Activated effector memory CD4-positive, alpha-beta T cell treated with anti-CD3 and anti-CD28 coated beads, Interleukin-2, amount 50 U/mL, for 16 hours (primary cell): ENCODE measurements at places on chromosomes 1 and 21.
A peak's percentile ranks its signal among the peaks of the same experiment; 100 is the strongest.

DNA sequence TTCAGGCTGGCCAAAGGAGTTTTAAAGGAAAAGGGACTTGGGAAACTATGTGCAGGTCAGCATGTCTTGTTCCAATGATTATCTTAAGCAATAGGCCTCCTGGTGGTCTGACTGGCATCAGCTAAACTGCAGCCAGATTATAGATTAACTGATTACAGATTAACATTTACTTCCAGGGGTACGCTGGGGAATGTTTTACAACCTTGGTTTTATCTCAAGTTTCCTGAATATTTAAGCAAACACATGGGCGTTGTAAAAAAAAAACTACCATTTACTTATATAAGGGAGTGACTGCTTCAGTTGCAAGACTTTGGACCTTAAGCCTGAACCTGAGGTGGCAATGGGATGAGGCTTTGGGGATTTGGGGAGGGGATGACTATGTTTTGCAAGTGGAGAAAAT, 600.6 kb upstream of the B3GALT2 start:
- DNase-seq: no peak

DNA sequence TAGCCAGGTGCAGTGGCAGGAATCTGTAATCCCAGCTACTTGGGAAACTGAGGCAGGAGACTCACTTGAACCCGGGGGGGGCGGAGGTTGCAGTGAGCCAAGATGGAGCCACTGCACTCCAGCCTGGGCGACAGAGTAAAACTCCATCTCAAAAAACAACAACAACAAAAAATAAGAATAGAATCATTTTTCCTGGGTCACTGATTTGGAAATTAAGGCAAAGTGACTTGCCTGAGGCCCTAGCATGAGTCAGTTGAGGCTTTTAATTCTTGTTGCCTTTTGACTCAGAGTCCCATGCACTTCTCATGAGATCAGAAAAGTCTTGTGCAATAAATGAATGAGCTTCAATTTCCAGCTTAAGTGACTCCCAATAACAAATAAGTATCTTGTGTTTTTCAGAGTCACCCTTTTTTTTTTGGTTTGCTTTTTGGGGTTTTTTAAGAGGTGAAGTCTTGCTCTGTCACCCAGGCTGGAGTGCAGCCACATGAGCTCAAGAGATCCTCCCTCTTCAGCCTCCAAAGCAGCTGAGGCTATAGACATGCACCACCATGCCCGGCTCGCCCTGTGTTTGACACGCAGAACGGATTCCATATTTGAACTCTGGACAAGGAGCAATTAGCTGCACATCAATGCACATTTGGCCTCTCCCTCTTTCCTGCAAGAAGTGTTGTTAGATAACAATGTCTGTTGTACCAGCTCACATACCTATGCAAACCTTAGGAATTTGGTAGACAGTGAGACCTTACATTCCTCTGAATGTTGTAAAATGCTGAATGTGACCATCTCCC, 3.4 kb upstream of the PLEKHM2 start:
- no peak for DNase-seq

- DNase-seq: no peak
These were observed 24.8 kb upstream of the GBP6 start for GRCh38 chr1:89339039-89339438.

DNA sequence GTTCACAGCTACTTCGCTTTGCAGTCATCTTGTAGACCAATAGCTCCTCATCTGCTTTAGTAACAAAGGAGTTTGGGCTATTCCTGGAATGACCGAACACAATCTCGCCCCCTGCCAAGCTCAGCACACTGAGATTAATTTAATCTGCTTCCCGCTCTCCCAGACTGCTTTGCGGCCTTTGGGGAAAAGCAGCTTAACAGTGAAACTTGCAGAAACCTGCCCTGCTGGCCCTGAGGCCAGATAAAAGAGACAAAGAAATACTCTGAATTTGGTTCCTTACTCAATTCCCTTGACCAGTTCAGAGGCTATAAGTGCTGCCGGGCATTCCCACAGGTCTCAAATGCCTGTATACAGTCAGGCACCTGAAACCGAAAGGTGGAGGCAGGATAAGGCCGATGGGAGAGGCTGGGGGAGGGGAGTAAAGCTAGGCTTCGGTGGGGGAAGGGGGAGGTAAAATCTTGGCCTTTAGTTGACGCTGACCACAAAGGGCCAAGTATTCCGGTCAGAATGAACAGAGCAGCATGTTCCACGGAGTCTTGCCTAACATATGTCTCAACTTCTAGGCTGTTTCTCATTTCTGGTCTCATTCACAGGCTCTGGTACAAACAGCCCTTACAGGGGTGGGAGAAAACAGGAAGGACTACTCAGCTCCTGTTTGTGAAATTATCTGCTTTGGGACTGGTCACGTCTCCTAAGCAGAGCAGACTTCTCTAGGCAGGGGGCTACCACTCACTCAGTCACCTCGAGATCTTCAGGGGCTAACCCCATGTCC, 17.7 kb upstream of the A3GALT2 start:
- DNase-seq: no peak

GRCh38 chr1:213982672-213983492, 4.9 kb upstream of the PROX1 start:
- no peak for DNase-seq

DNA sequence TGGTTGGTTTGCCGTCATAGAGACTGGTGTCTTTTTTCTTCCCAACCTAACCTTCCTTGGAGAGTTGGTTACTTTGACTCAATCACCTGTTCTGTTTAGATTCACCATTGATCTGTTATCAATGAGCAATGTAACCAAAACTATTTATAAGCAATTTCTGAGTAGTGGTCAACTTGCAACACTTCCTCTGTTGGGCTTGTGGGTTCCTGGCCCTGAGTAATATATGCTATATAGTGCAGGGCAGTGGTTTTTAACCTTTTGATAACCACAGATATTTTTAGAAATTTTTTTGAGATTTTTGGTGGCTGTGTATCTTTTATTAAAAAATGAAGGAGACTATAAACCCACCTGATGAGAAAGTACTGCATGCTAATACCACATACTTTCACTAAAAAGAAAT, 9.4 kb upstream of the XCL1 start:
- no peak for DNase-seq

DNA sequence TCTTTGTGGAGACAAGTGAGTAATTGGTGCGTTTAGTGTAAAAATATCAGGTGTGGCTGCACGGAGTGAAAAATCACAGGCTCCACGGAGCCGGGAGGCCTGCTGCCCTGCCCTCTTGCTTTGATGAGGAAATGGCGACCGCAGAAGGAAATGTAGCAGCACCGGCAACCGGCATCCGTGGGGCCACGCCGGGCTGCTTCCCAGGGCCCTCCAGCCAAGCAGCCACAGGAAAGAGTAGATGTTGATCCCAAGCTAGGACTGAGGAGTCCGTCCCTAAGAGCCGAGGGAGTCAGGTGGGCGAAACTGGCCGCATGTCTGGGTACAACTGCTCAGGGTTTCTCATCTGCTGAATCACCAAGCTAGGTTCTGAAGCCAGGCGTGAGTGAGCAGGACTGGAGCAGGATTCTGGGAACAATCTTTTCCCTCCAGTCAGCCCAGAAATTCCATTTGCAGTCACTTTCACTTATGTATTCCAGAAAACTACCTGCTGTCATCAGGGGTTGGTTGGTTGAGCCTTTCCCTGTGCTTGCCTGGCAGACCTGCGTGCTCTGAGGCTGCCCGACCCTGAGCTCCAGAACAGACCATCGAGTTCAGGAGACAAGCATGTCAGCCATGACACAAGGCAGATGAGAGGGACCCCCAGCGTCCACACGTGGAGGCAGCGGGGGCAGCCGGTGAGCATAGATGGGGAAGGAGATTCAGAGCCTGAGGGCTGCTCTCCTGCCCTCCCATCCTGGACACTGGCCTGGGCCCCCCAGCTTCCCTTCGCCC, 5.8 kb upstream of the ITGB2 start:
- peak; percentile 85 for DNase-seq

DNA sequence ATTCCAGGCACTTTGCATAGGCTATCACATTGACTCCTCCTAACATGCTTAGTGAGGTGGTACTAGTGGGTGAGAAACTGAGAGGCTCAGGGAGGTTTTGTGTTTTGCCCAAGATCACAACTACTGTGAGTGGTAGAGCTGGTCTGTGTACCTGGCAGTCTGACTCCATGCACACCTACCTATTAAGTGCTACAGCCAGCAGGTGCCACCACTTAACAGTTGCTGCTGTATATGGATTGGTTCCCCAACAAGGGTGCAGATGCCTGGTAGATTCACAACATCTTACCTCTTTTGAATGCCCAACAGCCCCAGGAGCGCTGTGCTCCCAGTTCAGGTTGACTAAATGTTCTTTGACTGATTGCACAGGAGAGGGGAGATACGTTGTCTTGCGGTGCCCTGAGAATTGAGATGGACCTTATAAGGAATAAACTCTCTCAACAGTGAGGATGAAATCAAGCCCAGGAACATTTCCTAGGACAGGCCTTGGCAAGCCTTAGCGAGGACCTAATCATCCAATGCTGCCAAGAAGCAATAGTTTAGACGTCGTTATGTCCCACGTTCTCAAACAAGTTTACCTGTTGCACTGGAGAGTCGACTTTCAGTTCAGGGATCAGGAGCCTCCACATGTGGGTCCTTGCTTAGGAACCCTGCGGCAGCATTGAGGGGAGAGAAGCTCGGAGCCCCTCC, 78.9 kb upstream of the F3 start:
- DNase-seq: no peak

DNA sequence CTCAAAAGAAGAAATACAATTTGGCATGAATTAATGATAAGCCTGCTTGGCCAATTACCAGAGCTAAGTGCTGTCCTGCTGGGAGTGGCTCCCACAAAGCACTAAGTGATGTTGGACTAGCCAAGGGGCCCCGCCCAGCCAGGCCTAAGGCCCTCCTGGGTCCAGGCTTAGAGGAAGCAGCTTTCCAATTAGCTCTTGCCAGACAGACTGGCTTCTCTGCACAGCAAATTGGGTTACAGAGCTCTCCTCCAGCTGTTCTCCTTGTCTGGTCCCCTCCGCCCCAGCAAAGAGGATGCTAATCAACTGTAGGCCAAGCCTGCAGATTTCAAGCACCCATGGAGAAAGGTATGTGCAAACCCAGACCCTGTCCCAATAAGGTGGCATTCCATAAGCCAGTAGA, 151.9 kb downstream of the DMRTA2 start:
- DNase-seq: no peak

DNA sequence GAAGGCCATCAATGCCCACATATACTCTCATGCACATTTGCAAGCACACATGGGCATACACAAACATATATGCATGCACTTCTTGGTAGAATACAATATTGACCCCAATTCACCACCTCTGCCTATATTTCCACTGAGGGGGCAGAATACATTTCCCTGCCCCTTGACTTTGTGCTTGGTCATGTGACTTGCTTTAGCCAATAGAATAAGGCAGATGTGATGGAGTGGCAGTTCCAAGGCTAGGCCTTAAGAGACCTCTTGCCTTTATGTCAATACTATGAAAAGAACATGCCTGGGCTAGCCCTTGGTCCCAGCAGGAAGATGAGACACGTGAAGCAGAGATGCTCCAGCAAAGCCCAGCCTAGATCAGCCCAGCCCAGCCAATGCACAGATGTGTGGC, 66.0 kb upstream of the GRIK3 start:
- DNase-seq: no peak

DNA sequence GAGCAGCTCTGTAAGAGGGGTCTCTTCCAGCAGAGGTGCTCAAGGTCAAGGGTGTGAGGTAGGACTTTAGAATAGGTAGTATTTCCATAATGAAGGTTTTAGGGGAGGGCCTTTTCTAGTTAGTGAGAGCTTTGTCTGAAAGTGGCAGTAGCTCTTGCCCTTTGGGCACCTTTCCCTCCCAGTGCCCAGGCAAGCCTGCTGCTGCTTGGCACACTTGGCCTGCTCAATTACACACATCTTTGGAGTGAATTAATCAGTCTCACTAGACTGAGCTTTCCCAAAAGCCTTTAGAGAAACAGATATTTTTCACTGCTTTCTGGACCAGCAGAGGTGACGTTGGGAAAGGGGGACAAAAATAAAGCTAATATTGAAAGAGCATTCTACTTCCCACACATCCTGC, 48.0 kb downstream of the MAB21L3 start:
- no peak for DNase-seq

DNA sequence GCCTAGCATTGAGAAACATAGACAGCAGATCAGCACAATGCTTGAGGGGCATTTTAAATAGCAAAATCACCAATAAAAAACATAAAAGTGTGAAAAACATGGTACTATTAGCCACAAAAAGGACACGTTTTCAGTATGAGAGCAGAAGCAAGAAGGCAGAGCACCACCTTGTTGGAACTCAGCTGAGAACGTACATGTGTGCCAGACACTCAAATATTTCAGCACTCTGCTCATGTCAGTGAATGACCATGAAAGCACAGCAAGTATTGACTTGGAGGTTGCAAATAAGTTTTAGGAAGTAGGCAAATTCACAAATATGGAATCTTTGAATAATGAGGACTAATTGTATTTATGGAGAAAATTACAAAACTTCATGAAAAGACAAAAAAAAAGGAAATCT, 193.4 kb upstream of the PKN2 start:
- DNase-seq: no peak

DNA sequence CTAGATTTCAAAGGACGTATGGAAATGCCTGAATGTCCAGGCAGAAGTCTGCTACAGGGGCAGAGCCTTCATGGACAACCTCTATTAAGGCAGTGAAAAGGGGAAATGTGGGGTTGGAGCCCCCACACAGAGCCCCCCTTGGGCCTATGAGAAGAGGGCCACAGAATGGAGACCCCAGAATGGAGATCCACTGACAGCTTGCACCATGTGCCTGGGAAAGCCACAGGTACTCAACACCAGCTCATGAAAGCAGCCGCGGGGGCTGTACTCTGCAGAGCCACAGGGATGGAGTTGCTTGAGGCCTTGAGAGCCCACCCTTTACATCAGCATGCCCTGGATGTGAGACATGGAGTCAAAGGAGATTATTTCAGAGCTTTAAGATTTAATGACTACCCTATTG, 108.7 kb downstream of the DMRTB1 start:
- peak; percentile 30 for DNase-seq

DNA sequence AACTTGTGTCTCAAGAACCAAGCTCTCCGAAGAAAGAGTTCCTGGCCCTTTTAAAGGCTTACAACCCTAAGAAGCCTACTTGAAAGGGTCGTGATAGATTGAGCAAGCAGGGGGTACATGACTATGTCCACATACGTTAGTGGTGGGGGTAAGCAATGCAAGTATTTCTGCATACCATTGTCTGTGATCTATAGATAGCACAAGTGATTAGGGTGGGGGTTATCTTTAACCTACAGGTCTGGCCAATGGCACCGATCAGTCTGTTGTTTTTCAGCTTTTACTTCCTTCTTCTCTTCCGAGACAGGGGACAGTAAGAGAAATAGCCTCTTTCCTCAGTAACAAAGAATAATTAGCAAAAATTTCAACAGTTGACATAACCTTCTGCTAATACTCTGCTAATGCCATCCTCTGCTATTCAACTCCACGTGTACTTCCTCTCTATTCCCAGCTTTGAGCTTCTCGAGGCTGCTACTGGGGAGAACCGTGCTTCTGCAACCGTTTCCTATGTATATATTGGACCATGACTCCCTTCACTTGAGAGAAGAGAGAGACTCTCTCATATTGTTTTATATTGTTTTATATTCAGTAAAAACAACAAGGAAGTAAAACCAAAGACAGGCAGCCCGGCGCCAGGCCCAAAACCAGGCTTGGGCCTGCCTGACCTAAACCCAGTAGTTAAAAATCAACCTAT, 727.7 kb upstream of the NCAM2 start:
- no peak for DNase-seq
